ENCODE measurements at places on chromosomes 3 and 15.

DNA sequence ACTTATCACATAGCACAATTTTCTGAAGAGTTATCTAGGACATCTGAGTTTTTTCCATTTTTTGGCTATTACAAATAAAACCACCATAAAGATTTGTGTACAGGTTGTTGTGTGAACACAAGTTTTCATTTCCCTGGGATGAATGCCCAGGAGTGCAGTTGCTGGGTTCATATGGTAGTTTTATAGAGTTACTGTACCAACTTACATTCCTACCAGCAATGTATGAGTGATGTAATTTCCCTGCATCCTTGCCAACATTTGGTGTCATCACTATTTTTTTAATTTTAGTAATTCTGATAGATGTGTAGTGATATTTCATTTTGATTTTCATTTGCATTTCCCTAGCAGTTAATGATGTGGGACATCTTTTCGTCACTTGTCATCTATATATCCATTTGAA, 20.5 kb downstream of the FILIP1L start:
- no peak for DNase-seq

- no peak for DNase-seq
Observed at GRCh38 chr3:52021489-52022268, 26.0 kb upstream of the RPL29 start.

DNA sequence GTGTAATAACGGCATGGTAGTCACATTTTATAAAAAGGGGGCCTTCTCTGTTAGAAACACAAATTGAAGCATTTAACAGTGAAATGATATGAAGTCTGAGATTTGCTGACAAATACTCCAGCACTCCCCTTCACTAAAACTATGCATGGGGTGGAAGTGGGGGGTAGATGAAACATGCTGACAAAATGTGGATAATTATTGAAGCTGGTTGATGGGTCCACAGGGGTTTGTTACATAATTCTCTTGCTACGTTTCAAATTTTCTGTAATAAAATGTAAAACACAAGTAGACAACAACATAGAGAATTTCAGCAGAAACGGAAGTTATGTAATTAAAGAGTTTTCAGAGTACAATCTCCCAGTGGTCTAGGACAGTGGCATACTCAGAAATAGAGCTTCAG, 37.0 kb downstream of the MCF2L2 start:
- no peak for DNase-seq

DNA sequence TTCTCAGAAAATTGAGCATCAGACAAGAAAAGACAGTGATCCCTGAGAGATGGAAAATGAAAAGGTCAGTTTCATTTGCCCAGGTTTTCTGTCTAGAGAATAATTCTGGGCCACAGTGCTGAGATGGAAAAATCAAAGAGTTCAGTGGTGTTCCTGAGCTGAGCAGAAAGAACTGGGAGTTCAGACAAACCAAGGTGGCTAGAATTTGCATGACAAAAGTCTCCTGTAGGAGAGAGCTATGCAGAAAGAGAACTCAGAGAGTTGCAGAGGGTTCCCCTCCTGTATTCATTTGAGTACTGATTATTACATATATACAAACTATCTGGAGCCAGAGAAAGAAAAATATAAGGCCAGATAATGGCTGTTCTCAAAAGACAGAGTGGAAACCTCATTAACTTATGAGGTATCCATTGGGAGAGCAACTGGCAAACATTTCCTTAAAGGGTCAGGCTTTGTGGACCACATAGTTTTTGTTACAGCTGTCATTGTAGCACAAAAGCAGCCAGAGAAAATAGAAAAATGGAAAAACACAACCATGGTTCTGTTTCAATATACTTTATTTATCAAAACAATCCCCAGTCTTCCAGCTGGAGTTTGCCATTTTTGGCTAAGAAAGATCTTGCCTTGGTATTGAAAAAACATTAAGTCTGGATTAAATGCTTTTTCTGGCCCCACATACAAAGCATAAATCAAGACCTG, 1004.1 kb downstream of the TBL1XR1 start:
- no peak for DNase-seq

DNA sequence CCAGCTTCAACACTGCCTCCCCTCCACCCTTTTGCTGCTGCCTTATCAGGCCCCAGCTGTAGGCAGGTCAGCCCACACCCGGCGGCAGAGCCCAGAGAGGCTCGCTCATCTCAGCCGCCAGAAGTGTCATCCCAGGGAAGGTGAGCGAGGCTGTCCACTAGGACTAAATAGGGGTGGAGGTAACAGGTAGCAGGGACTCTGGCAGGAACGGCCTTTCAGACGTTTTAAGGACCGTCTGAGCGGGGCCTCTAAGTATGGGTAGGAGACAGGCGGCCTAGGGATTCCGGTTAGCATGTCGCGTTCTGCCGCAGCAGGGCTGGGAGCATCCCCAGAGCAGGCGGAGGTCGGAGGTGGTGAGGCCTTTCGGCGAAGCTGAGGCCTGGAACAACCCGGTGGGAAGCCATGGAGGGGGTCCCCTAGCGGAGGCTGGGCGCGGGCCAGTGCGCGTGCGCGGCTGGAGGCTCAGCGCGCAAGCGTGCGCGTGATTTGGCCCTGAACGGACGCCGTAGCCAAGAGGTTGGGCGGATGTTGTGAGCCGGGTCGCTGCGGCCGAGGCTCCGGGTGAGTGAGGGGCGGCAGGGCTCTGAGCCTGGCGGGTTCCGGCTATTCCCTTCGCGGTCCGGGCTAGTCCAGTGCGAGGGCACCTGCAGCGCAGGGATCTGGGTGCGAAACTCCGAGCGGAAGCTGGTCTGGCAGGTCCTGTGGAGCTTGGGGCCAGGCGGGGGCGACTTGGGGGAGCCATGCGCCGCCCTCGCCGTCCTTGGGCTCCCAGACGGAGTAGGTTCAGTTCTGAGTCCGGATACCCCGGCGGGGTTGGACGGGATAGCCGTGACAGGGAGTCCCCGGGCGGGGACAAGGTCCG, at the start of the genes MST1 and RNF123:
Gene MST1 (minus strand): TSS at position 429 of the 862 bp plus-strand sequence. CDS start 783 bp downstream, outside the sequence.
Gene RNF123 (plus strand): TSS at position 512 of the 862 bp plus-strand sequence. CDS start 1,609 bp downstream, outside the sequence.
- no peak for DNase-seq

DNA sequence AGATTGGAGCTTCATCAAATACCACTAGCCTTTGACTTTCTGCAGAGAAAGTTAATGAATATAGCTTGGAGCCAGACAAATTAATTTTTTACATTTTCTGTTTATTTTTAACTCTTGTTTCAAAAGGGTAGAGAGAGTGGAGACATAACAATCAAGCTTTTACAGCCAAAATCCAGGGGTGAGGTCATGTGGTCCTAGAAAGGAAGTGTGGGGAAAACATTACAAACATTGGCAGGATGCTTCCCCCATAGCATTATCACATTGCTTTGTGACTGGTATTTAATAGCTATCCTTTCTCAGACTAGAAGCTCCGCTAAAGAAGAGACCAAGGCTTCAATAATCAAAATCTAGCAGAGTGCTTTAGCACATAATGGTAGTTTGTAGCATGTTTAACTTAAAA, 46.4 kb upstream of the PHLDB2 start:
- no peak for DNase-seq

- peak; percentile 94 for DNase-seq
Observed at GRCh38 chr3:142586803-142587406, 8.4 kb upstream of the ATR start.

DNA sequence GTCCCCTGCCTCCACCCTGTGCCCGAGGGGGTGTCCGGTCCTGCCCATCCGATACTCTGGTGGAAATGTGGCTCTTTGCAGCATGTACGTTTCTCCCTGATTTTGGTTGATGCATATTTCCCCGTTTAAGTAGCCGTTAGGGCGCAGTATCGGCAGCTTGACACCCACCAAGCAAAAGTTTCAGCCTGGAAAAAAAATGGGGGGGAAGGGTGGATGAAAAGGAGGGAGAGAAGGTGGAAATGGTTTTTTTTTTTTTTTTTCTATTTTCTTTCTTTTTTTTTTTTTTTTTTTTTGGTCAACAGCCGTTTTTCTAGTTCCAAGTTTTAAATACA, 1.3 kb downstream of the RAP2B start:
- peak; percentile 52 for DNase-seq

GRCh38 chr15:71931261-71931660, 120.9 kb downstream of the NR2E3 start:
- DNase-seq, result no peak

GRCh38 chr15:73746883-73747282, 6.3 kb downstream of the INSYN1 start:
- DNase-seq, result no peak

DNA sequence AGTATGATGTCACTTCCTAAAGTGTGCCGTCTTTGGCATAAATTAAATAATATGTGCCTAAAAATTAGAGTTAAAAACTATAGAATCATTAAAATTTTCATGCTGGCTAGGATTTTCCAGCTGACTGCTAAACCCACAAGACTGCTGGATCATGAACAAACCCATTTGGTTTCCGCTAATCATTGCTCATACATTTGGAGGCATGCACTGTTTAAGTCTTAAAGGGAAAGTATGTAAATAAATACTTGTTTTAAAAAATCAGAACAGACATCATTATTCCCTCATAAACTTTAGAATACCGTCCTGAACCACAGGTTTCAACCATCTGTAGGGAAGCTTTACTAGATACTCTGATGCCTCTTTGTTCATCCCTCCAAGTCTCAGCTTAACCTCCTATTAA, 26.5 kb downstream of the ATP6V1A start:
- no peak for DNase-seq

GRCh38 chr3:71681224-71681668, 44.0 kb downstream of the EIF4E3 start:
- DNase-seq, result peak; percentile 4

DNA sequence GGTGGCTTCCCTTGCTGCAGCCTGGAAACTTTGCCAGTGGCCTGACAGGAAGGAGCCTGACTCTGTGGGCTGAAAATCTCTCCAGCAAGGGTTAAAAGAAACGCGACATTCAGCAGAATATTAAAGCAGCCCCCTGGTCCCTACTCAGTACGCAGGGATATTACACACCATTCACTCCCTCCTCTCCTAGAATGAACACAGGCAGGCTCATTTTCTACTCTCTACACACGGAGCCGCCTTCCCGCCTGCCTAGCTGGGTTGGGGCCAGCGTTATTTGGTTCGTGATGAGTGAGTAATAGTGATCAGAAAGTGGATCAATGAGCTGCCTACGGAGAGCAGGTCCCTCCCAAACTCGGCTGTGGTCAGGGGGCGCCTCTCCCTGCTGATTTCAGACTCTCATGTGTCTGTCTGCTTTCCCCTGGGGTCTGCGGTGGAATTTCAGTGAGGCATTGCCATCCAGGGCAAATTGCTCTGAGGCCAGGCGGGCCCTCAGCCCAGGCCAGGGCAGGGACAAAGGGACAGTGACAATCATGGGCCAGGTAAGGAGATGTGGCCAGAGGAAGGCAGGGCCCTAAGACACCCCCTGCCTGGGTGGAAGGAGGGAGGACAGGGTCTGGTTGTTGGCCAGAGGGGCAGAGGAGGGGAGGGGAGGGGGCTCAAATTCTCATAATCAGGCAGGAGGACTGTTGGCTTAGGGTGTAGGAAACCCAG, 2.8 kb downstream of the EPHB1 start:
- DNase-seq, result no peak

DNA sequence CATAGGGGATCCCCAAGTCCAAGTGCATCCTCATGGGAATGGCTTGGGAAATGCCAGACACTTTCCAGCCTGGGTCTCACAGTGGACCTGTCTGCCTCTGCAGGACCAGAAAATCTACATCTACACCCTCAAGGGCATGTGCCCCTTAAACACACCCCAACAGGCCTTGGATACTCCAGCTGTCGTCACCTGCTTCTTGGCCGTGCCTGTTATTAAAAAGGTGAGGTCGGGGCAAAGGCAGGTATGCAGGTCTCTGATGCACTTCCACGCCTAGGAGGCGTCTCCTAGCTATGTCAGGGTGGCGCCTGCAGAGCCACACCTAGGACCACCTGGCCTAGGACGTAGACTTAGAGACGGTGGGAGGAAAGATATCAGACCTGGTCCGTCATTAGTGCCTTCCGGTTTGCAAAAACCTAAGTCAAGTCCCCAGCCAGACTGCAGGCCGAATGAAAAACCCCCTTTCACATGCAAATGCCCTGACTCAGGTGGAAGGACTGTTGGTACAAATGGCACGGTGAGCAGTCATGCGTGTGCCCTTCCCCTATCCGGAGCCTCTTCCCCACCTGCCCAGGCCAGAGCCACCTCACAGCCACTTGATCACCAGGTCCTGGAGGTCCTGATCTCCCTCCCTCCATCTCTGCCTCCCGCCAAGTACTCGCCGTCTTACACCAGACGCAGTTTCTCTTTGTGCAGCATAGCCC, 143.5 kb downstream of the LRRK1 start:
- DNase-seq, result no peak

GRCh38 chr3:115086344-115086743, 60.7 kb downstream of the ZBTB20 start:
- DNase-seq, result no peak

DNA sequence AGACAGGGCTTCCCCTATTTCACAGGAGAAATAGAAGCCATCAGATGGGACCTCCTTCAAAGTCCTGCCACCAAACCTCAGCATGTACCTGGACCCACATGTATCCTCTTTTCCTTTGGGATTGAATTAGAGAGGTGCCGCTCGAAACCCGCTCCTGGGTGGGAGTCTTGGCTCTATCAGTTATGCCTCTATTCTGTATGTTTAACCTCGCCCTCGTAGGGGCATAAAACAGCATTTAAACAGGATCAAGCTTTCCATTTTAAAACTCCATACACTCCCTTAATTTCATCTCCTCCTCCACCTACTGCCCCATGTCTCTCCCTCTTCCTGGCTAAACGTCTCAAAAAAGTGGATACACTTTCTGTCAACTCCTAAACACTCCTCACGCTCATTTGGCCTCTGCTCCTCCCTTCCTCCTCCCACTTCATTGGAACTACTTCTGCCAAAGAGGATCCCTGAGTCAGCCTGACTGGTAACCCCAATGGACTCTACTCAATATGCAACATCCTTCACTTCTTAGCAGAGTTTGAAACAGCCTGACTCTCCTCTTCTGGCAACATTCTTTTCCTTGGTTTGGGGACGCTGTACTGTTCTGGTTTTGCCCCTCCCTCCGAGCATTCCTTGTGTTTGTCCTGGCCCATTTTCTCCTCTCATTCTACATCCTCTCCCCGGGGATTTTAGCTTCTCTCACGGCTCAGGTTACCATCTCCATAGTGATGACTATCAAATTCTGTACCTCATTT, 23.0 kb upstream of the MUC20 start:
- no peak for DNase-seq

GRCh38 chr15:89500397-89501270, 4.3 kb upstream of the RHCG start:
- DNase-seq, result no peak

GRCh38 chr3:118128886-118129285, 905.8 kb downstream of the IGSF11 start:
- no peak for DNase-seq

GRCh38 chr3:58531555-58531954, 5.4 kb downstream of the ACOX2 start:
- DNase-seq, result no peak

GRCh38 chr3:172726380-172726779, 15.5 kb upstream of the NCEH1 start:
- no peak for DNase-seq

DNA sequence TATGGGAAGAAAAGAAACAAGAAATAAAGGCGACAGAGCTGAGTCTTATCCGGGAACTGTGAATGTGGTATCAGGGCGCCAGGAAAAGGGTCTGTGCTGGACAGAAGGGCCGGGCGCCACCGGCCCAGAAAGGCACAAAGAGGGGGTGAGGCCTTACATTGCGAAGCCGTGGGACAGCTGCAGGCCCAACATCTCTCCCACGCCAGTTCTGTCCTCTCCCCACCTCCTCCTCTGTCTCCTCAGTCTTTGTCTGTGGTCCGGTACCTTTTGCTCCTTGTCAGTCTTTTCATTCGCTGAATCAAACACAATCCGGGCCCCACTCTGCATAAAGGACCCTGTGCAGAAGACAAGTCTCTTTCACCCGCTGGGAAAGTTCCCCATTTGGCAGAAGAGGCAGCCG, 81.8 kb downstream of the LRIG1 start:
- no peak for DNase-seq
